ENCODE measurements at places on chromosomes 6 and 20.

DNA sequence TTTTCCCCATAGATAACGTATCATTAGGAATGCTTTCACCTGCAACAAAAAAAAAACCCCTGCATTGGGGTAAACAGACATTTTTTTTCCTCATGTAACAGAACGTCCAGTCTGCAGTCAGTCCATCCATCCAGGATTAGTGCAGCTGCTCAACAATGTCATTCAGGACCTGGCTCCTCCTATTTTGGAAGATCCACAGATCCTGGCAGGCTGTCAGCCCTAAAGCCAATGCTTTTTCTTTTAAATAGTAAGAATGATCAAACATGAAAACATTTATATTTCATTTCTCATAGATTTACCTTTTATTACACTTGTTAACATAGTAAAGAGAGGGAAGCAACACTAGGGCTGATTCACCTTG lies 116.5 kb upstream of the CCDC28A start:
- no peaks in the 10 kb centered on the region for H3K27me3 ChIP-seq
- H3K36me3 ChIP-seq, result no peaks in the 10 kb centered on the region
- no peak overlapping the region for H3K27ac ChIP-seq
- no peaks in the 10 kb centered on the region for H3K4me1 ChIP-seq
- no peak overlapping the region for H3K4me3 ChIP-seq

DNA sequence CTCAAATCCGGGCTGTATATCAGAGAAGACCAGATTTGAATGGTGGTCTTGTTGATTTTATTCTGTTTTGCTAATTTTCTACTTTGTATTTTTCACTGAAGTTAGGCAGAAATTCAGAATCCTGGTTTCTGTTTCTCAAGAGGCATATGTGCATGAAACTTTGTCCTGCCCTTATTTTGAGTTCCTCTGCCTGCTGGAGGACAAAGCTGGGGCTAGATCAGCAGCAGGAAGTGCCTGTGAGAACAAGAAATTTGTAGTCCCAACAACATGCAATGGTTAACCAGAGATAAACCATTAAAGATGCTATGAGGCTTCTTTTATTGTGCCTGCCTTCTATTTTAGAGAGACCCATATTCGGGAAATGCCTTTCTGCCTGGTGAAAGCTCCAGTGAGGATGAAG lies 37.1 kb downstream of the BEND6 start:
- H3K4me1 ChIP-seq, result no peaks in the 10 kb centered on the region
- DNase-seq, result no peak
- no peaks in the 10 kb centered on the region for H3K36me3 ChIP-seq
- no peaks in the 10 kb centered on the region for H3K27me3 ChIP-seq
- no peak overlapping the region for H3K4me3 ChIP-seq

DNA sequence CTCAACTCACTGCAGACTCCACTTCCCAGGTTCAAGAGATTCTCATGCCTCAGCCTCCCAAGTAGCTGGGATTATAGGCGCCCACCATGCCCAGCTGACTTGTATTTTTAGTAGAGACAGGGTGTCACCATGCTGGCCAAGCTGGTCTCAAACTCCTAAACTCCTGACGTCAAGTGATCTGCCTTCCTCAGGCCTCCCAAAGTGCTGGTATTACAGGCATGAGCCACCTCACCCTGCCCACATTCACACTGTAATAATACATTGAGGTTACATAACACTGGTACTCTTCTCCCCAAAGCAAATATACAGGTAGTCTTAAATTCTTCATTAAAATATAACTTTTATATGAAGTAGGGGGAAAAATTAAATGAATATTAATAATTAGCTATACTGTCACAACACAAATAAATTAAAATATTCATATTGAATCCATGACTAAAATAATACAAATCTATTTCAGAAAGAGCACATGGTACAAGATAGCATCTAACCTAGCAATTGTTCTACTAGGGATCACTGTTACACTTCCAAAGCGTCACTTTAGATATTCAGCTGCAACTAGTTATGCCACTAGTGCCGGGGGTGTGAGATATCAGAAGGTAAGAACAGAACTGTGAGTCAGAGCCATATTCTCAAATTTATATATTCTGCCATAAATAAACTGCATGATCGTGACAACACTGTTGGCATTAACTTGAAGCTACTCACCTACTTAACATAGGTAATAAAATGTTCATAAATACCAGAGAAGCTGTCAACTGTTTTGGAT lies 169.1 kb upstream of the SHLD1 start:
- no peaks in the 10 kb centered on the region for H3K36me3 ChIP-seq
- no peaks in the 10 kb centered on the region for H3K27me3 ChIP-seq
- H3K27ac ChIP-seq, result no peak overlapping the region
- H3K4me1 ChIP-seq, result no peaks in the 10 kb centered on the region
- DNase-seq, result no peak

GRCh38 chr6:15893556-15894253 lies 230.9 kb upstream of the DTNBP1 start:
- H3K27ac ChIP-seq, result no peak overlapping the region
- H3K4me1 ChIP-seq, result no peaks in the 10 kb centered on the region
- H3K36me3 ChIP-seq, result no peaks in the 10 kb centered on the region
- no peaks in the 10 kb centered on the region for H3K27me3 ChIP-seq
- no peak overlapping the region for H3K4me3 ChIP-seq

- H3K27me3 ChIP-seq, result no peaks in the 10 kb centered on the region
- DNase-seq, result no peak
- no peak overlapping the region for H3K27ac ChIP-seq
- no peak overlapping the region for H3K4me3 ChIP-seq
- H3K4me1 ChIP-seq, result no peaks in the 10 kb centered on the region
Measured at GRCh38 chr6:78670156-78670555, 197.2 kb upstream of the IRAK1BP1 start.

DNA sequence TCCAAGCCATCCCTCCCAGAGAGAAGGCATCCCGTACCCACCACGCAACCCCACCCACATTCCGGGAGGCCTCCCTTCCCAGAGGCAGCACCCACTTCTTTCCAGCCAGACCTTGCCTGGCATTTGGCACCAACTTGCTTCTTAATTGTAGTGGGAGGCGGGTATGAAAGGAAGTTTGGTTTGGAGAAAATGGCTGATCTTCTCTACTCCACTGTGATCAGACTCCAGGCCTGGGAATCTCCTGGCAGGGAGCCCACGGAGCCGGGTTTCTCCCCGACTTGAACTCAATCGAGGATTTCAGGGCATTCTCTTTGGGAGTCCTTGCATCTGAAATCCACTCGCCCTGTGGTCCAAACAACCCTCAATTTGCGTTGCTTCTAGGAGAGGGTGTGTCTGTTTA lies 107.1 kb downstream of the ZDHHC14 start:
- no peak for DNase-seq
- H3K27ac ChIP-seq, result no peak overlapping the region
- H3K27me3 ChIP-seq, result no peaks in the 10 kb centered on the region
- no peaks in the 10 kb centered on the region for H3K4me1 ChIP-seq

DNA sequence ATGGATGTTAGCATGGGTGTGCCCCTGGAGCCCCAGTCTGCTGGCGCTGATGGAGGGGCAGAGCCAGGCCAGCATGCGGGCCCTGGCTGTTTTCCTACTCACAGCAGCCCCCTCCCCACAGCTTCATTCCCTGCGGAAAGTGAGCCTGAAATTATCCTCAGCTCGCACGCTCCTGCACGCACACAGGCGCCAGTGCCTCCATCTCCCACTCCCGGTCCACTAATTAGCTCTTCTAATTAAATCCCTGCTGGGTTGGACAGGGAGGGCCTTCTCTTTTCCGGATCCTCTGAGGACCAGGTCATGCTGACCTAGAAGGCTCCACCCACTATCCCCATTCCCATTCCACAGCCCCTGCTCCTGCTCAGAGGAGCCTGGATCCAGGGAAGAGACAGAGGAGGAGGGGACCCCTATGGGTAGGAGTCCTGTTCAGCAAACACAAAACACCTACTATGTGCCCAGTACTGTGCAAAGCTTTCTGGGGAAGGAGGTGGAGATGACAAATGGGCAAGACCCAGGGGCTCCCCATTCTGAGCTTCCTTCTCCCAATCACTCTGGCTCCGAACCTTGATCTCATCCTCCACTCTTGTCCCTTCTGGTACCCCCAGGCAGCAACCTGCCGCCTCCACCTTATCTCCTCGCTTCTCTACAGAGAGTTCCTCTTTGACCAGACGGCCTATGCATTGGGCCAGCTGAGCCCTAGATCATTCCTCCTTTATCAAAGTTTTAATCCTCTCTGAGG lies 70.2 kb upstream of the CCDC167 start:
- H3K4me3 ChIP-seq, result no peak overlapping the region
- H3K27ac ChIP-seq, result no peak overlapping the region
- no peaks in the 10 kb centered on the region for H3K36me3 ChIP-seq
- H3K4me1 ChIP-seq, result peaks cover 8% of the 10 kb centered on the region
- DNase-seq, result no peak

- no peak for DNase-seq
- H3K27me3 ChIP-seq, result no peaks in the 10 kb centered on the region
- no peaks in the 10 kb centered on the region for H3K4me1 ChIP-seq
- H3K4me3 ChIP-seq, result no peak overlapping the region
Measured at GRCh38 chr6:107244742-107245480, 129.6 kb upstream of the BEND3 start.

GRCh38 chr20:63185215-63185796 lies 30.6 kb downstream of the YTHDF1 start:
- H3K4me1 ChIP-seq, result no peaks in the 10 kb centered on the region
- no peak overlapping the region for H3K27ac ChIP-seq
- no peak overlapping the region for H3K4me3 ChIP-seq
- H3K27me3 ChIP-seq, result no peaks in the 10 kb centered on the region

GRCh38 chr6:11754625-11755271 lies 23.9 kb downstream of the ADTRP start:
- no peaks in the 10 kb centered on the region for H3K27me3 ChIP-seq
- H3K4me1 ChIP-seq, result no peaks in the 10 kb centered on the region
- no peaks in the 10 kb centered on the region for H3K36me3 ChIP-seq
- DNase-seq, result no peak
- H3K4me3 ChIP-seq, result no peak overlapping the region
- no peak overlapping the region for H3K27ac ChIP-seq

- no peak for DNase-seq
- no peaks in the 10 kb centered on the region for H3K36me3 ChIP-seq
- peaks cover 8% of the 10 kb centered on the region for H3K4me1 ChIP-seq
- peak overlapping the region; percentile 12 for H3K4me3 ChIP-seq
Measured at GRCh38 chr6:145736661-145737144, 1.4 kb upstream of the EPM2A start.

GRCh38 chr20:19840111-19840710 lies 82.2 kb downstream of the RIN2 start:
- H3K4me3 ChIP-seq, result no peak overlapping the region
- DNase-seq, result no peak
- H3K4me1 ChIP-seq, result no peaks in the 10 kb centered on the region
- H3K36me3 ChIP-seq, result peaks cover 19% of the 10 kb centered on the region

DNA sequence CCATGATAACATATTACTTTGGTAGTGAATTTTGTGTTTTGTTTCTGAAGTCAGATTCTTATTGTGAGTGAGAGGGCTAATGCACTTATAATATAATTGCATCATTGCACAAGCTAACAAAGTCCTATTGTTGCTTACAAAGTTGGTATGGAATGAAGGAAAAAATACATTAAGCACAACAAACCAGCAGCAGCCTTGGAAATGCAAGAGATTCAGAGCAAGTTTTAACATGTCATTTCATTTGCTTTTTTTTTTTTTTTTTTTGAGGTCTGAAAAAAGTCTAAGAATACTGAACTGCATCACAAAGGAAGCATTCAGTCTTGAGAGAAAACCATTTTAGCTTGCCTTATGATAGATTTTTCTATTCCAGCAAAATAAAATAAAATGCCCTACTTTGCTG lies 57.6 kb downstream of the PLCB4 start:
- no peak overlapping the region for H3K4me3 ChIP-seq
- no peak for DNase-seq
- H3K4me1 ChIP-seq, result peaks cover 37% of the 10 kb centered on the region
- no peak overlapping the region for H3K27ac ChIP-seq
- no peaks in the 10 kb centered on the region for H3K36me3 ChIP-seq

DNA sequence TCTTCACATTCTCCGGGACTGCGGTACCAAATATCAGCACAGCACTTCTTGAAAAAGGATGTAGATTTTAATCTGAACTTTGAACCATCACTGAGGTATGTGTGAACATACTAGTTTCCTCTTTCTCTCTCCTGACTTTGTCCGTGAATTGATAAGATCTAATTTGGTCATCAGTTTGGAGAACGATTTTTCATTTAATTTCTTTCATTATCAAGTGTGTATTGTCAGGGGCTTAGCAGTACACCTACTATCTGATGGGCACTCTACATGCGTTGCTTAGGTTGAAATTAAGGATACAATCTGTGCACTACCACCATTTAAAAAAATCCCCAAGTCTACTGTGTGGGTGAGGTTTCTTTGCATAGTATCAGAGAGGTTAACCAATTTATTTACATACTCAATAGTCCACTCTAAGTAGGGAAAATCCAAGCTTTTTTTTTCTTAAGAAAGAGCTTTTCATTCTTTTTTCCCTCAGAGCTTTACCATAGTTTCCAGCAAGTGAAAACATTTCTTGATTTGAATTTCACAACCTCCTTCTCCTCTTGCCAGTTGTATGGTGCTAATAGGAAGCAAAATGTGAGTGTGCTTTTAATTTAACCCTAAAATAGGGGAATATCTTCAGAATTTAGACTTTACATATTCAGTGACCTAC lies 105.4 kb upstream of the ESR1 start:
- DNase-seq, result no peak
- H3K36me3 ChIP-seq, result no peaks in the 10 kb centered on the region
- H3K27ac ChIP-seq, result no peak overlapping the region
- H3K27me3 ChIP-seq, result no peaks in the 10 kb centered on the region
- H3K4me1 ChIP-seq, result no peaks in the 10 kb centered on the region

DNA sequence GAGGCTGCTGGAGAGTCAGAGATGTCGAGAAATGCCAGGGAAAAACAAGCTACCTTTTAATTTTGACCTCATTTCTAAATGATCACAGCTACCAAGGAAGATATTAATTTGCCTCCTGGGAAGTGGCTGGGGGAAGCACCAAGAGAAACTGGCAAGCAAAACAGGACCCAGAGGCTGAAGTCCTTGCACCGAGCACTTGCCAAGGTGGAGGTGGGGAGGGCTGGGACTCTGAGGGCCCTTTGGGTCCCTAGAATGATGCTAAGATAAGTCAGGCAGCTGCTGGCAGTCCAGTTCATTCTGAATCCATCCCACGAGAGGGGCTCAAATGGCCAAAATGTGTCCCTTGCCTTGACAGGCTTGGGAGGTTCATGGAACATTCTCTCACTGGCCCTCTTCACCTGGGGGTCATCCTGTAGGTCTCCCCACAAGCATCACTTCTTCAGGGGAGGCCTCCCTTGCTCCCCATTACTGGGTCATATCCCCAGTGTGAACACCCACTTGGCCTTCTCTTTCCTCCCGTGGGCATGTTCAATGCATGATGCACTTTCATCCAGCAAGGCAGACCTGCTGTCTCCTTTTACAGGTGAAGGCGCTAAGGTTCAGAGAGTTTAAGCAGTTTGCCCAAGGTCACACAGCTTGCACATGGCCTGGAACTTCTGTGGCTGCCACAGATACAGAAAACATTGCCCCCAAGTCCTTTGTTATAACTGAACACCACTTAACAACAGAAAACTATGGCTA lies 39.1 kb upstream of the BLCAP start:
- H3K4me1 ChIP-seq, result no peaks in the 10 kb centered on the region
- H3K27me3 ChIP-seq, result peaks cover 74% of the 10 kb centered on the region
- no peak for DNase-seq
- no peaks in the 10 kb centered on the region for H3K36me3 ChIP-seq
- H3K4me3 ChIP-seq, result no peak overlapping the region

GRCh38 chr6:18439581-18439980 lies 52.4 kb downstream of the RNF144B start:
- no peaks in the 10 kb centered on the region for H3K4me1 ChIP-seq
- H3K27me3 ChIP-seq, result no peaks in the 10 kb centered on the region
- no peaks in the 10 kb centered on the region for H3K36me3 ChIP-seq
- no peak overlapping the region for H3K4me3 ChIP-seq

GRCh38 chr6:117483645-117484016 lies 1.2 kb downstream of the DCBLD1 start:
- peaks cover 26% of the 10 kb centered on the region for H3K4me1 ChIP-seq
- no peaks in the 10 kb centered on the region for H3K27me3 ChIP-seq
- H3K36me3 ChIP-seq, result no peaks in the 10 kb centered on the region
- peak overlapping the region; percentile 63 for H3K27ac ChIP-seq

Data from tibial nerve (tissue), 4 donors.